ENCODE measurements at places on chromosomes 2 and 18.
A peak's percentile ranks its signal among the peaks of the same experiment; 100 is the strongest.

- no peaks in the 10 kb centered on the region for H3K27me3 ChIP-seq
- no peaks in the 10 kb centered on the region for H3K4me1 ChIP-seq
- H3K27ac ChIP-seq: no peak overlapping the region
- no peak for DNase-seq
- no peak overlapping the region for H3K4me3 ChIP-seq
Observed at GRCh38 chr2:84850471-84850870, 30.4 kb downstream of the TRABD2A start.

- H3K36me3 ChIP-seq: no peaks in the 10 kb centered on the region
- no peak for DNase-seq
- H3K27ac ChIP-seq: no peak overlapping the region
- H3K27me3 ChIP-seq: no peaks in the 10 kb centered on the region
- no peak overlapping the region for H3K4me3 ChIP-seq
Observed at GRCh38 chr2:18464913-18465312, 95.5 kb downstream of the RDH14 start.

DNA sequence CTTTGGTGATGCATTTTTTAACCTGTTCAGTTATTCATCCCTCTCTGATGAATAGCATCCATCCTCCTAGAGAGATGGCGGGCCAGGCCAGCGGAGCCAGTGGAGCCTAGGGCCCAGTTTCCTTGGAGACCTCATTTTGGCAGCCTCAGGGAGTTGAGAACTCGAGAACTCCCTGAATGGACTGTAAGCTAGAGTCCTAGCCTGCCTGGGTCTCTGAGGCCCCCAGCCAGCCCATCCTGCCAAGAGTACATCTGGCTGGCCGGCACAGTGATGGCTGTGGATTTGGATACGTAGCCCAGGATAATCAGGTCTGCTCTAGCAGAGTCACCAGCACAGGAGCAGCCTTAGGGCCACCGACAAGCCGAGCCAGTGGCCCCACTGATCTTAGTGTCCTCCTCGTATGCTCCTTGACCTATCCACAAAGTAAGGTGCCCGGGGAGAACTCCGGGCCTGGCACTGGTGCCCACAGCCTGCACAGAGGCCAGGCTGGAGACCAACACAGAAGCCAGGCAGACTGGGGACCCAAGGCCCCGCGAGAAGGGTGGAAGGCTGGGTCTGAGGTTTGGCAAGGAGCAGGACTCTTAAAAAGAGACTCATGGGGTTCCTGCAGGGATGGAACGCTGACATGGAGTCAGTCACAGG lies 110.5 kb upstream of the MCFD2 start:
- H3K4me1 ChIP-seq: no peaks in the 10 kb centered on the region
- H3K27ac ChIP-seq: no peak overlapping the region
- H3K27me3 ChIP-seq: no peaks in the 10 kb centered on the region
- H3K4me3 ChIP-seq: no peak overlapping the region
- no peak for DNase-seq

DNA sequence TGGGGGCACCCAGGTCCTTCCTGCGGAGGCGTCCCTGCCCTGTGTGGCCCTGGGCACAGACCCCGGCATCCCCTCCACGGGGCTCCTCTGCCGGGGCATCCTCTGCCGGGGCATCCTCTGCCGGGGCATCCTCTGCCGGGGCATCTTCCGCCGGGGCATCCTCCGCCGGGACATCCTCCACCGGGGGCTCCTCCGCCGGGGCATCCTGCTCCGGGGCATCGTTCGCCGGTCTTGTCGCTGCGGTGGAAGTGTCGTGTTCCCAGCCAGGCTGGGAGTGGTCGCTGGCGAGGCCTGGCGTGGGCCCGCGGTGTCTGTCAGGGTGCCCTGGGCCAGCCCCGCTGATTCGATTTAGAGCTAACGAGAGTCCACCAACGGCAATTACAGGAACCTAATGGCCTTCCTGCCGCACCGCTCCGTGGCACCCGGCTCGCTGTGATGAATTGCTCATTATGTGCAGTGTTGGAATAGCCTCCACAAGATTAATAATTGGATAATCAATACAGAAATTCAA lies 115.1 kb downstream of the NFATC1 start:
- peaks cover 6% of the 10 kb centered on the region for H3K4me1 ChIP-seq
- H3K36me3 ChIP-seq: no peaks in the 10 kb centered on the region
- H3K4me3 ChIP-seq: no peak overlapping the region
- H3K27me3 ChIP-seq: no peaks in the 10 kb centered on the region

- H3K27me3 ChIP-seq: no peaks in the 10 kb centered on the region
- no peaks in the 10 kb centered on the region for H3K4me1 ChIP-seq
- H3K36me3 ChIP-seq: no peaks in the 10 kb centered on the region
- no peak overlapping the region for H3K4me3 ChIP-seq
- no peak for DNase-seq
Observed at GRCh38 chr2:221350616-221351015, 221.5 kb downstream of the EPHA4 start.

DNA sequence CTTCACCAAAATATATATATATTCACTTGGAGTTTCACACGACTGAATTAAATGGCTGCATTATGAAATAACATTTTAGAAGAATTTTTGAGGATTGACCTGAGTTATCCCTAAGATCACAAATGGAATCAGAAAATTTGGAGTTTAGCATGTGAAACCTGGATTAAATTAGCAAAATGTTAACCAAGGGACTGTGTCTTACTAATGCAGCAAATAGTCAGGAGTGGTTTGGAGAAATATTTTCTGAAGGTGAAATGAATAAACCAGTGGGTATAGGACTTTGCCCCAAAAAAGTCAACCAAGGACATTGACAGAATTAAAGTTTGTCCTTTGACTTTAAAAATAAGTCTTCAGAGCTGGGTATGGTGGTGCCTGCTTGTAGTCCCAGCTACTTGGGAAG lies 111.2 kb downstream of the PRPF40A start:
- no peak overlapping the region for H3K4me3 ChIP-seq
- no peak overlapping the region for H3K27ac ChIP-seq
- no peaks in the 10 kb centered on the region for H3K27me3 ChIP-seq
- no peaks in the 10 kb centered on the region for H3K36me3 ChIP-seq
- DNase-seq: no peak

GRCh38 chr2:23628926-23629771 lies 244.2 kb downstream of the KLHL29 start:
- no peaks in the 10 kb centered on the region for H3K4me1 ChIP-seq
- no peak overlapping the region for H3K27ac ChIP-seq
- DNase-seq: no peak
- H3K4me3 ChIP-seq: no peak overlapping the region
- H3K27me3 ChIP-seq: no peaks in the 10 kb centered on the region

DNA sequence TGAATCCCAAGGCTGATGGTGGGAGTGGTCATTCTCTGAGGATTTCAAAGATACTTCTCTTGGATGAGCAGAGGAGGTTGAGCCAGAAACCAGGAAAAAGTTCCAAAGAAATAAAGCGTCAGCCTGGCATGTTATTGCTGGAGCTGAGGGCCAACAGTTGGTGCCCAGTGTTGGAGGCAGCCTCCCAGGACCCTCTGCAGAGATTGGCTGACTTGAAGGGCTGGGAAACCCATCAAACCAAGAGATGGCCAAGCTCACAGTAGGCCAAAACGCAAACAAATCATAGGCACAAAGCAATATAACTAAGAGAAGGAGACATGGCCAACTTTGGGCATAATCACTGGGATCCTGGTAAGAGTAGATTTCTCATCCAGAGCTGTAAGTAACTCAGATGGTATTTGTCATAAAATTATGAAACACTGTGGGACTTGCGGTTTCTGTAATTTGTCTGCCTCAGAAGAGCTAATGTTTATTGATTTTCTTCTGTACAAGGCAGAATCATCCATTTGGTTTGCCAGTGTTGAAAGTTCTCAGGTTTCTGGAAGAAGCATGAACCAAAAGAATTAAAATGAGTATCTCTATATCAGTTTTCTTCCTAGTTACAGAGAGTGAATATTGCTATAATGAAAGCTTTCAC lies 108.3 kb downstream of the ATL2 start:
- no peak for DNase-seq
- H3K27ac ChIP-seq: no peak overlapping the region
- H3K4me3 ChIP-seq: no peak overlapping the region

GRCh38 chr2:74571058-74571457 lies 16.5 kb downstream of the DOK1 start:
- peaks cover 4% of the 10 kb centered on the region for H3K27me3 ChIP-seq
- no peaks in the 10 kb centered on the region for H3K36me3 ChIP-seq
- no peaks in the 10 kb centered on the region for H3K4me1 ChIP-seq
- DNase-seq: no peak
- no peak overlapping the region for H3K27ac ChIP-seq
- no peak overlapping the region for H3K4me3 ChIP-seq

- H3K36me3 ChIP-seq: no peaks in the 10 kb centered on the region
- no peak overlapping the region for H3K4me3 ChIP-seq
- H3K4me1 ChIP-seq: no peaks in the 10 kb centered on the region
- no peaks in the 10 kb centered on the region for H3K27me3 ChIP-seq
- peak; percentile 65 for DNase-seq
Observed at GRCh38 chr18:24413148-24413547, 13.3 kb upstream of the IMPACT start.
